ENCODE measurements at places on chromosomes 3 and 15.

DNA sequence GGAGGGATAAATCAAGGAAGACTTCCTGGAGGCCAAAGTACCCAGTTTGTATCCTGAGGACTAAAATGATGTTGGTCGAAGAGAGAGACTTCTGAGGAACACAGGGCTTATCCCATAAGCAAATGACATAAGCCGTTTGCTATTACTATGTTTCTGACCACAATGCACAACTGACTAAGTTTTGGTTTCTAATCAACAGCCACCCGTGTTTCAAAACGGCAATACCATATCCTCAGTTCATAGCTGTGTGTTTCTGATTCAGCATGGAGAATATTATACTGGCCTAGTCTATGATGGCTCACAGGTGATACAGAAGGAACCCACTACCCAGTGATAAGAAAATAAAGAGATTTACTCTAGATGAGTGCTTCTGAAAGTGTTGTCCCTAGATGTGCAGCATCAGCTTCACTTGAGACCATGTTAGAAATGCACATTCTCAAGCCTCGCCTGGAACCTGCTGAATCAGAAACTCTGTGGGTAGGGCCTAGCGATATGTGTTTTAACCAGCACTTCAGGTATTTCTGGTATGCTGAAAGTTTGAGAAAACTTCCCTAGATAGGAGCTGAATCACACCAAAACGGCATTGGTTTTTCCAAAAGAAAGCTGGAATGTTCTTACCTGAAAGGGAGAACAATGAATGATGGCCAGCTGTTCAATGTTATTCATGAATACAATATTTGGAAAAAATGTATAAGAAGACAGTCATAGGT, 639.7 kb upstream of the NR2F2 start:
- DNase-seq = no peak

- no peak for DNase-seq
Measured at GRCh38 chr3:182802413-182803390, 9.4 kb downstream of the ATP11B start.

DNA sequence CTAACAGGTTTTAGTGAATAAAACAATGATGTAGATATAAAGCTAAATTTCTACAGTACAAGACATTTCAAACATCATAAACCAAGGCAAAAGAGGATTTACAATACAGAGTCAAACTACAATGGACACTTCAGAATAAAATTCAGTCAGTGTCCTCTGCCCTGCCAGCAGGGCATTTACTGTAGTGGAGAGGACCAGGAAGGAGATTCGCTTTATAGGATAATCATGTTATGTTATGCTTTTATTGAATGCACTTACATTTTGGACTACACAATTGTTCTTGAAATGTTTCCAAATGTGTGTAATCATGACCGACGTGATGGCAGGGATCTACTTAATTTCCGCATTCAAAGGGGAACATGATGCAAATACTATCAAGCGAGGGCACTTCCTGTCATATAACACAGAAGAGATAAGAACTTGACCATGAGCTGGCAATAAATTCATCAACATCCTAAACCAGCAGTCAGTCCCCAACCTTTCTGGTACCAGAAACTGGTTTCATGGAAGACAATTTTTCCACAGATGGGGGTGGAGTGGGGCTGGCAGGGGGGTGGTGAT, 925.6 kb downstream of the FHIT start:
- DNase-seq = no peak

GRCh38 chr3:44948239-44948638, 27.7 kb downstream of the ZDHHC3 start:
- no peak for DNase-seq

GRCh38 chr15:59360896-59361295, 11.8 kb downstream of the MYO1E start:
- DNase-seq = no peak

GRCh38 chr15:67534360-67534759, 8.1 kb upstream of the MAP2K5 start:
- no peak for DNase-seq

GRCh38 chr3:70360979-70361760, 48.7 kb upstream of the MDFIC2 start:
- no peak for DNase-seq

DNA sequence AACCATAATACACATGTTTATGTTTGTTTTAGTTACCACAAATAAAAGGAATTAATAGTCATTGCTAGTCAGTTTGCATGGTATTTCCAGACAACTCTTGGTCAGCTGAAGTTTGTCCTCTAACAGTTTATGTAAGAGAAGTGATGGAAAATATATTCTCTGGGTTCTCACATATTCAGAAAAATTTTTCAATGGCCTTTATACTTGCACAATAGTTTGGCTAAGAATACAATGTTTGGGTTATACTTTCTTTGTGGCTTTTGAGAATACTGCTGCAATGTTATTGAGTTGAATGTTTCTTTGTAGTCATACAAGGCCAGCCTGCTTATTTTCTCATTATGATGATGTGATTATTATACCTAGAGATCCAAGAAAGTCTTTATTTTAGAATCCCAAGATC, 133.9 kb downstream of the RAP2B start:
- DNase-seq = no peak

DNA sequence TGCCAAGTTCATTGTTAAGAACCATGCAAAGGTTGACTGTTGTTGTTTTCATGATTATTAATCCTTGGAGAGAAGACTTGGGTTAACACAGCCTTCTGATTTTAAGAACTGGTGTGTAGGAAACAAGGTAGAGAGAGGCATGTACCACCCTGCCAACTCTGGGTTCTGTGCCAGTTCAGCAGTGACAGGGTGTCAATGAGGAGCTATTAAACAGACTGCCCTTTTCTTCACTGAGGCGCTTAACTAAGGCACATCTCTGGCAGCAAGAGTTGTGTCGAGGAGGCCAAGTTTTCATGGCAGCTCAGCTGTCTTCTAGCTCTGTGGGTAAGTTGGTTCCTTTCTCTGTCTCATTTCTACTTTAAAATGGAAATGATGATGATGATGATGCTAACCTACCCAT, 117.6 kb downstream of the FEZF2 start:
- DNase-seq = no peak

DNA sequence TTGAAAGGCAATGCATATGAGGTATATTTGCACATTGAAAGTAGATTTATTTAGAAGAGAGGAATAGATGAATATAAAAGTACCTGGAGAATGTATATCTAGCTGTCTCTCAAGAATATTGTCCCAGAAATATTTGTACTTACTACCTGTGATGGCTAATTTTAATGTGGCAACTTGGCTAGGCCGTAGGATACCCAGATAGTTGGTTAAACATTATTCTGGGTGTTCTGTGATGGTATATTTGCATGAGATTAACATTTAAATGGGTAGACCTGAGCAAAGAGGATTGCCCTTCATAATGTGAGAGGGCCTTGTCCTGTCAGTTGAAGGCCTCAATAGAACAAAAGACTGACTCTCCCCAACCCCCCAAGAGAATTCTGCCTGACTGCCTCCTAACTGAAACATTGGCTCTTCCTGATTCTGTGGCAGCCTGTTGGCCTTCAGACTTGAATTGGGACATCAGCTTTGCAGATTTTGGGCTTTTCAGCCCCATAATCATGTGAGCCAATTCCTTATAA, 69.4 kb upstream of the FILIP1L start:
- no peak for DNase-seq

DNA sequence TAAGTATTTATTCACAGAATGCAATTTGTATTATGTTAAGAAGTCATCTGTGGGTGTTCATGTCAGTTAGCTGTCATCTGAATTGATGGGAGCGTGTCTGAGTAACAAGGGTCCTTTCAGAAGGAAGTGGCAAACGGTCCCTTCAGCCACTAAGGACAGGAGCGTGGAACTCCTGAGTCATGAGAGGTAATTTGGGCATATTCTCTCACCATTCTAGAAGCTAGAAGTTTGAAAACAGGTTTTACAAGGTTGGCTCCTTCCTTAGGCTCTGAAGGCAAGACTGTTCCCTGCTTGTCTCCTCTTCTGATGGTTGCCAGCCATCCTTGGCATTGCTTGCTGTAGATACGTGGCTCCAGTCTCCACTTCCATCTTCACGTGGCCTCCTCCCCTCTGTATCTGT, 19.7 kb downstream of the ABHD2 start:
- no peak for DNase-seq

DNA sequence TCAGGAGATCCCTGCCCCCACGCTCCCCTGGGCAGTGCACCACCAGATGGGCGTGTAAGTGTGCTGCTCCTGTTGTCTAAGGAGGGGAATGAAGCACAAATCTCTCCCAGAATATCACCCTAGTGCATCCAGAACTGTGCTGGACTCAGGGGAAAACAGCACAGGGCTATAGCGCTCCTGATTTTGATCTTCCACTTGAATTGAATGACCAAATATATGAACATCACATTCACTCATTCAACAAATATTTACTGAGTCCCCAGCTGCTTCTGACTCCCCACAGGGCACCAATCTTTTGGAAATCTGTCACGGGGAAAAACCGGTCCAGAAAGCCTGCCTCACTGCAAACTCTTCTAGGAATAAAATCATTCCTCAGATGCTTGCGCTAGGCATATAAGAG, 2.4 kb downstream of the CPLX3 start:
- no peak for DNase-seq

- no peak for DNase-seq
Measured at GRCh38 chr3:69143612-69144011, 21.2 kb upstream of the LMOD3 start.

- peak; percentile 49 for DNase-seq
Measured at GRCh38 chr3:187745201-187746058, at the start of gene BCL6. Gene BCL6, minus strand, starts transcription at chr3:187745468. Its CDS starts 11,775 bp downstream, at chr3:187733693.

DNA sequence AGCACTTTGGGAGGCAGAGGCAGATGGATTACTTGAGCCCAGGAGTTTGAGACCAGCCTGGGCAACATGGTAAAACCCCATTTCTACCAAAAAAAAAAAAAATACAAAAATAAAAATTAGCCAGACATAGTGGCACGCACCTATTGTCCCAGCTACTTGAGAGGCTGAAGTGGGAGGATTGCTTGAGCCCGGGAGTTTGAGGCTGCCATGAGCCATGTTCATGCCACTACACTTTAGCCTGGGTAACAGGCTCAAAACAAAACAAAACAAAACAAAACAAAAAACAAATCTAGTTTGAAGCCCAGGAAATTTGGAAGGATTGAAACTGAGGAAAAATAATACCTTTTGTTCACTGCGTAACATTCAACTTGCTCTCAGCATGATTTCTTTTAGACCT, 16.6 kb downstream of the TMOD3 start:
- no peak for DNase-seq

GRCh38 chr15:89749951-89750559, 994 bp downstream of the MESP1 start:
- no peak for DNase-seq

DNA sequence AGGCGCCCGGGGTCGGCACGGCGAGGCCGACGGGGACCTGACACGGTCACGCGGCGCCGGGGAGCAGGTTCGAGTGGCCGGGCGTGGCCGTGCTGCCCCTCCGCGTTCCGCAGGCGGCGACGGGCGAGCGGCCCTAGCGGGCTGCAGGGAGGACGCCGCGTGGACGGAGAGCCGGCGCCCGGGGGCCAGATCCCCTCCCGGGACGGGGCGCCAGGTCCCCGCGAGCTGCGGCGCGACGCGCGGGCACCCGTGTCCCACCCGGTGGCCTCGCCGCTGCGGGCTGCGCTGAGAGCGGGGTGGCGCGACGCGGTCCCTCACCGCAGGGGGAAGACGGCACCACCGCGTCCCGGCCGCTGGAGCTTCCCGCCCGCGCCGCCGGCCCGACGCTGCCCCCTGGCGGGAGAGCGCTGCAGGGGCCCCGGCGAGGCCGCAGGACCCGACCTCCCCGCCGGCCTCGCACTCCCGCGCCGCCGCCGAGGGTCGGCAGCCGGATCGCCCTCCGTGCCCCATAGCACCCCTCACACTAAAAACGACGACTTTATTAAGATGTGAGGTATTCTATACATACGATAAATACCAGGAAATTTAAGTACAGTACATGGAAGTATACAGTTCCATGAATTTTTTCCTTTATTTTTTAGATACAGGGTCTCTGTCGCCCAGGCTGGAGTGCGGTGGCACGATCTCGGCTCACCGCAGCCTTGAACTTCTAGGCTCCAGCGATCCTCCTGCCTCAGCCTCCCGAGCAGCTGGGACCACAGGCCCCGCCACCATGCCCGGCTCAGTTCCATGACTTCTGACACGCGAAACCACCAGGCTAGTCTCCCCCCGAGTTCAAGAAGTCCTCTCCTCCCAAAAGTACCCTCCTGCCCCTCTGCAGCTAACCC, 1.3 kb upstream of the PIGZ start:
- DNase-seq = peak; percentile 47

- no peak for DNase-seq
Measured at GRCh38 chr15:64742385-64742784, 33.0 kb downstream of the RBPMS2 start.

DNA sequence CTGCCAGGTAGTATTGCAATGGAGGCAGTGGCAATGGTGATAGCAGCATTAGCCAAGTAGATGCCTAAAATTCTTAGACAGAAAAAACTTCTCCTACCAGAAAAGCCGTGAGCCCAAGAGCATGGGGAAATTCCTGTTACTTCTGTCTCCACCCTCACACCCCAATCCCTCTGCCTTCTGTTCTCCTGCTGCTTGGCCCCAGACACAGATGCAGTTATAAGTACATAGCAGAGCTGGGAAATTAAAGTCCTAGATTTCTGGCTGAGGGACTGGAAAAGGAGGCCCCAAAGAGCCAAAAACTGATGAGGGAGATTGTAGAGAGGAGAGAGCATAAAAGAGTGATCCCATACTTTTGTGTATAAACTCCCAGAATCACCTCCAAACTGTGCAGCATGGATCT, 166.9 kb downstream of the SMAD6 start:
- no peak for DNase-seq

GRCh38 chr15:84400820-84401219, 165.2 kb downstream of the GOLGA6L4 start:
- no peak for DNase-seq

GRCh38 chr15:50218691-50219090, 36.7 kb downstream of the SLC27A2 start:
- DNase-seq = no peak

GRCh38 chr15:92407321-92407720, 13.6 kb downstream of the ST8SIA2 start:
- no peak for DNase-seq

- DNase-seq = no peak
Measured at GRCh38 chr3:34056181-34056910, 257.9 kb downstream of the PDCD6IP start.

- no peak for DNase-seq
Measured at GRCh38 chr3:53122255-53122932, 7.8 kb downstream of the RFT1 start.

- no peak for DNase-seq
Measured at GRCh38 chr3:136661282-136661681, 90.9 kb downstream of the STAG1 start.
